ENCODE measurements at places on chromosomes 5 and 9.

- DNase-seq = no peak
These were observed 50.9 kb upstream of the EQTN start for GRCh38 chr9:27347889-27348288.

- DNase-seq = no peak
These were observed 136.8 kb downstream of the TLE1 start for GRCh38 chr9:81552581-81552991.

- no peak for DNase-seq
These were observed 213.1 kb downstream of the RFK start for GRCh38 chr9:76181020-76181641.

DNA sequence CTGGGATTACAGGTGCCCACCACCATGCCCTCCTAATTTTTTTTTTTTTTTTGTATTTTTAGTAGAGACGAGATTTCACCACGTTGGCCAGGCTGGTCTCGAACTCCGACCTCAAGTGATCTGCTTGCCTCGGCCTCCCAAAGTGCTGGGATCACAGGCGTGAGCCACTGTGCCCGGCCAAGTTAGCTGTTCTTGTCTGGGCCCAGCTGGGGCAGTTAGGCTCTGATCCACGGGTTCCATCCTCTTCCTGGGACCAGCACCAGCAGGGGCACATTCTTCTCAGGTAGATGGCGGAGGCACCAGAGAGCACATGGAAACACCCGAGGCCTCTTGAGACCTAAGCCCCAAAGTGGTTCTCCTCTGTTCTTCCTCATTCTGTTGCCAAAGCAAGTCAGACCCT lies 281.6 kb downstream of the PBX3 start:
- DNase-seq = no peak

- no peak for DNase-seq
These were observed 595 bp upstream of the GRHPR start for GRCh38 chr9:37421914-37422288.
